Anterior cingulate cortex (tissue), 58 donors: ENCODE measurements at places on chromosomes 2 and 18.

- DNase-seq, result no peak
These were observed 515.5 kb upstream of the MYT1L start for GRCh38 chr2:2846332-2847208.

- DNase-seq, result no peak
These were observed 14.5 kb downstream of the SLC40A1 start for GRCh38 chr2:189566046-189566445.

GRCh38 chr18:71045331-71046065 is 756.7 kb downstream of the SOCS6 start:
- no peak for DNase-seq

GRCh38 chr2:10378189-10378588 is 69.9 kb downstream of the ODC1 start:
- no peak for DNase-seq

DNA sequence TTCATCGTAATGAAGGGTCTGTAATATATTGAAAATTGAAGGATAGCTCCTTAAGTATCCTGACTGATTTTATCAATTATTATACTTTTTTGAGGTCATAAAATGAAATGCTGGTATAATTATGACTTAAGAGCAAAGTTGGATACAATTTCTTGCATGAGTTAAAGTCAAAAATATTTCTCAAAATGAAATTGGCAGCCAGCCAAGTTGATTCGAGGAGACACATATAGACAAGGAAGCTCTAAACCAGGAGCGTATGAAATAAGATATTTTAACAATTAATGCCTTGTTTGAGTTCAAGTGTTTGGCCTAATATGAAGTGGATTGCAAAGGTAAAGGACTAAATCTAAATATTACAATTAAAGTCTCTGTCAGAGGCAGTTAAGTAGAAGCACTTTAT is 260.4 kb upstream of the DSEL start:
- no peak for DNase-seq

DNA sequence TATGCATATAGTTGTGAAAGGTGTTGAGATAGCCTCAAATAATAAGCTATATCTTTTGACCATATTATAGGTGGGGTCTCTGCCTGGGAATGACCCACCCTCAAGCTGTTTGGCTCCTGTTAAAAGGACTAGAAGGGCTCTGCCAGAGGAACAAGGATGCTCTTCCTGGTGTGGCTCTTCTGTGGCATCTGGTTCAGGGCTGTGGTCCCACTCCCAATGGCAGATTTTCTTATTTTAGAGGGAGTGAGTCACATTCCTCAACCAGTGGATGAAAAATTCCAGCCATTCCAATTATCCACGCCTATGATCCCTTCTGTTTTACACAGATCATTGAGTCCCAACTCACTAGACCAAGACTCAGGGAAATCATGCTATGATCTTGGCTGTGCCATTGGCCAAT is 119.9 kb downstream of the PARD3B start:
- no peak for DNase-seq

- no peak for DNase-seq
These were observed 3.8 kb upstream of the SALL3 start for GRCh38 chr18:78975699-78976335.

GRCh38 chr2:127066942-127067341 is 40.0 kb downstream of the BIN1 start:
- no peak for DNase-seq

DNA sequence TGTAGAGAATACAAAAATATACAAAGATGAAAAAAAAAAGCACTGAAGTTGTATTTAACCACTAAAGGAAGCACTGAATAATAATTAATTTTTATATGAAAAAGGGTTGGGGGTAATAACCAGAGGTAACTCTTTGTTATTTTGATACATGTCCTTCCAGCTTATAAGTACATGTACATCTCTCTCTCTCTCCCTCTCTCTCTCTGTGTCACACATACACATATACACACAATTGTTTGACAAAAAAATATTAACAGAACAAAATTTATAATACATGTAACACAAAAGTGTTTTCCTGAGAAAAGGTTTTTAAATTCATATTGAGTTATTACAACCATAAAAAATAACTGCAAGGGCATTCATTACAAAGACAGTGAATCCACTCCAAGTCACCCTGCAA is 4.6 kb downstream of the WIPF1 start:
- no peak for DNase-seq

- no peak for DNase-seq
These were observed 90.3 kb upstream of the RAB27B start for GRCh38 chr18:54737986-54738385.

GRCh38 chr2:127674241-127675209 is 805 bp downstream of the LIMS2 start:
- DNase-seq, result no peak

- no peak for DNase-seq
These were observed 73.3 kb downstream of the NDUFA10 start for GRCh38 chr2:239951825-239952224.

GRCh38 chr2:214393796-214394195 is 17.1 kb upstream of the VWC2L start:
- DNase-seq, result no peak

DNA sequence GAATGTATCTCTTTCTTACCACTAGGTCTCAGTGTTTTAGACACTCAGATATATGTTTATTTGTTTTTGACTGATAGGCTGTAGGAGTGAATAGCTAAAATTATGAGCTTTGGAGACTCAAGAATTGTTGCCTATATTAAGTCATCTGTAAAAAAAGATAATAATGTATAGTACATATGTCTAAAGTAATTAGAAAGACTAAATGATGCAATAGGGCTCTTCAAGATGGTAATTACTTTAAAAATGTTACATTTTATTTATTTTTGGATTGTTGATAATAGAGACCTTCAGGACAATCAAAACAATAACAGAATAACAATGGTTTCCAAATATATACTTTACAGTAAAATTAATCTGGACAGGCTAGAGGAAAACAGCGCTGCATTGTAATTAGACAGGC is 19.9 kb upstream of the SCN7A start:
- DNase-seq, result no peak

- no peak for DNase-seq
These were observed 83.7 kb downstream of the TCF7L1 start for GRCh38 chr2:85216927-85217326.

DNA sequence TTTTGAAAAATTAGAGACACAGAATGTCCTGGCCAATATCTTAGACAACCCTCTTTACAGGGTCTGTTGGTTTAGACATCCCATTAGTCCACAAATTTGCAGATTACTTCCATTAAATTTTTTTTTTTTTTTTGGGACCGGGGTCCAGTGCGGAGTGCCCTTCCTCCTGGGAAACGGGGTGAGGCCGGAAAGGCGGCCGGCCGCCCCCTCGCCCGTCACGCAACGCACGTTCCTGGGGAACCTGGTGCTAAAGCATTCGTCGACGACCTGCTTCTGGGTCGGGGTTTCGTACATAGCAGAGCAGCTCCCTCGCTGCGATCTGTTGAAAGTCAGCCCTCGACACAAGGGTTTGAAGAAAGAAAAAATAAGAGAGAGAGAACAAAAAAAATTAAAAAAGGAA is 21.5 kb upstream of the RBFA start:
- no peak for DNase-seq

DNA sequence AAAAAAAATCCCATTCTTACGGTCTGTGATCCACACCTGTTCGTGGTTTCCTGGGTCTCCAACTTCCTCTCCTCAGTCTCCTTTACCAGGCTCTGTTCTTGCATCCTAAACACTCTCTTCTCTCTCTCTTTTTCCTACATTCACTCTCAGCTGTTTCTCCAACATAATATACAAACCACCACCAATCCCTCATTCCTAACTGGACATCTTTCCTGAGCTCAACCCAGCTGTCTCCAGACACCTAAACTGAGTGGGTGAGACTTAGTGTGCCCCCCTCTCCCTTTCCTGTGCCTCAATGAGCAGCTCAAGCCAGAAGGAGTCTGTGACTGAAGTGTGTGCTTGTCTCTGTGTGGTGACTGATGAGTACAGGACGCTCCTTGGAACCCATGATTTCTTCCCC is 59.4 kb downstream of the LIPG start:
- DNase-seq, result no peak

DNA sequence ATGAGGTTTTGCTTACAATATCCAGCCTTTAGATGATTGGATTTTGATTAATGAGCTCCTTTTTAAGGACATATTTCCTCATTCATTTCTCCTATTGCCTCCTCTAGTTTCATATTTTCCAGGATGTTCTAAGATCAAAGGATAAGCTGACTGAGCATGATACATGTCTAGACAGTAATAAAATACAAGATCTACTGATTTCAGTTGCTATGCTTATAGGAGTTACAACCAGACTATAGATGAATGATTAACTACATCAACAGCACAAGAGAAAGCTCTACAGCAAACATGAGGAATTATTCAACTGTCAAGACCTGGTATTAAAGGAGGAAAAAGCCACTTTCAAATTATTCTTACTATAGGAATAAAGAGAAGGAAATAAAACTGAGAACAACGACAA is 85.0 kb upstream of the LINC00305 start:
- DNase-seq, result no peak

DNA sequence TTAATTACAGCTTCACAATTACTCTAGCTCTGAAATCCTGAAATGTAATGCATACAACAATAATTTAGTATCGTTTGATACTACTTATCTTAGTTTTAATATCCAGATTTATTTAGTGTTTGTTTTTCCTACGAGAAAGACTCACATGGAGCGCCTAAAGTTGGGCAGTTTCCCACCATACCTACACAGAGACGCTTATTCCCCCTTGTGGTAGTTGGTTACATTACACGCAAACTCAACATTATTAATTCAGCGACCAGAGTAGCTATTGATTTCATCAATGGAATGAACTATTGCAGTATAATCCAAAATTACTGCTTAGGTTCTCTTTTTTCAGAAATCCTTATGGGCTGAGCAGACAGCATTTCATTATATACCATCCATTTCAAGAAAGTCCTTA is 164.0 kb upstream of the REG3G start:
- DNase-seq, result no peak

DNA sequence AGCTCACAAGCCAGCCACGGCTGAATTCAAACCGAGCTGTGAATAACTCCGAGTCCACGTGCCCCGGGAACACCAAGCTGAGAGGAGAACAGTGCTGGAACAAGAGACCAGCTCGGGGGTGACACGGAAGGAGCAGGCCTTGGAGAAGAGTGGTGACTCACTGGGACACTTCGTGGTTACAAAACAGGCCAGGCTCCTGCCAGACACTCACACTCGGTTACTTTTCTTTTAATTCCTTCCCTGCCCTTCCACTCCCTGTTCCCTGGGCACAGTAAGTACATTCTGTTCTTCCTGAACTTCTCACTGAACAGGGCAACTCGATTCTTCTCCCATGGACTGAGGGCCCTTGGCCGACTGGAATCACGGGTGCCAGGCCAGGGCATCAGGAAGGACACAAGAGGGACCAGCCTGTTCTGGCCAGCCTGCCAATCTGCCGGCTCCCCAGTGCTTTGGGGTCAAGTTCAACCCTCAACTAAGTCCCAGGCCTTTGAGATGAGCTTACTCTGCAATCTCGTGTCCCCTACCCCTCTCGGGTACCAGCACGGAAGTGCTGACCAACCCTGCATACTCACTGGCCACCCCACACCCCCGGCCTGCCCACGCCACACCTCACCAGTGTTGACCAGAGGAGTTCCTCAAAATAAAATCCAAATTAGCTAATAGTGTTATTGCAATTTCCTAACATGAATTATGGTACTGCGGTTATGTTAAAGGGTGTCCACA is 87.5 kb downstream of the TFCP2L1 start:
- DNase-seq, result peak; percentile 49

- no peak for DNase-seq
These were observed 27.5 kb upstream of the FOSL2 start for GRCh38 chr2:28365158-28365557.

- DNase-seq, result no peak
These were observed 24.3 kb downstream of the RHOB start for GRCh38 chr2:20471148-20471547.

GRCh38 chr2:1841461-1841860 is 97.1 kb upstream of the PXDN start:
- no peak for DNase-seq

DNA sequence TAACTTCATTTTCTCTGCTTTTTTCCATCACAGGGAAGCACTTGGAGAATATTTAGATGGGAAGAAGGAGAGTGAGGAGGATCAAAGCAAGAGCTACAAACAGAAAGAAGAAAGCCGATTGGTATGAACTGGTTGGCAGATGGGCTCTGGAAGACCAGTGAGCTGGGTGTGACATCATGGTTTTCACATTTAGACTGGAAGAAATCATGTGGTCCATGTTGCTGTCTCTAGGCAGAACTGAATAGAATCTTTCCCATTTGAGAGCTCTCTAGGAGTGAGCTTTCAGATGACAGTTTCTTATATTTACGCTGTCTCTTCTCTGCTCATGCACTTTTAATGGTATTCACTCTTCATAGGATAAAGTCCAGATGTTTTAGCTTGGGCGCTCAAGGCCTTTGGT is 12.6 kb downstream of the DRC1 start:
- DNase-seq, result no peak

- no peak for DNase-seq
These were observed 112.5 kb downstream of the MGAT5 start for GRCh38 chr2:134366359-134366758.

GRCh38 chr2:128817171-128817570 is 498.5 kb upstream of the HS6ST1 start:
- no peak for DNase-seq

- no peak for DNase-seq
These were observed 282.5 kb upstream of the CWC22 start for GRCh38 chr2:180289627-180290026.

DNA sequence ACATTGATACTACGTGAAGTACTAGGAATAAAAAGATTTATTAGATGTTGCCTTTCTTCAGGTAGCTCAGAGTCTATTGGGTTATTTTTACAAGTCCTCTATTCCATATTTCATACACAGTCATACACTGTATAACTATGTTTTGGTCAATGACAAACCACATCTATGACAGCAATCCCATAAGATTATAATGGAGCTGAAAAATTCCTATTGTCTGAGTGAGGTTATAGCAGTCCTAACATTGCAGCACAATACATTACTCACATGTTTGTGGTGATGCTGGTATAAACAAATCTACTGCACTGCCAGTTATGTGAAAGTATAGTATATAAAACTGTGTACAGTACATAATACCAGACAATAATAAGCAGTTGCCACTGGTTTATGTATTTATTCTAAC is 595.1 kb downstream of the MBD2 start:
- DNase-seq, result no peak

GRCh38 chr2:85763831-85764230 is 10.0 kb downstream of the ATOH8 start:
- DNase-seq, result no peak

GRCh38 chr2:234136461-234136860 is 86.0 kb downstream of the SPP2 start:
- DNase-seq, result no peak

DNA sequence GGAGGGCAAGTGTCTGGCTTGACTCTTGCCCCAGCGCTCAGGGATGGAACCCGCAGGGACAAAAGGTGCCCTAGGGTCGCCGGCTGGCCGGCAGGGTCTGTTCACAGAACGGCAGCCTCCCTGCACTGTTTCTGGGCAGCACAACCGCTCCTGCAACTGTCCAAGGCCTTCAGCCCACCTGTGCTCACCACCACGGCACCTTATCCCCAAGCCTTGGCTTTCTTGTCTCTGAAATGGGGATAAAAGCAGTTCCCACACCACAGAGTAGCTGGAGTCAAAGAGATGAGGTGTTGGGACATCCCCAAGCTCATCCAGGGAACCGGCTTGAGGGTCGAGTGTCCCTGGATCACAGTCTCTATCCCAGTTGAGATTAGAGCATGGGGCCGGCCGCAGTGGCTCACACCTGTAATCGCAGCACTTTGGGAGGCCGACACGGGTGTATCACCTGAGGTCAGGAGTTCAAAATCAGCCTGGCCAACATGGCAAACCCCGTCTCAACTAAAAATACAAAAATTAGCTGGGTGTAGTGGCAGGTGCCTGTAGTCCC is 4.7 kb downstream of the SNORC start:
- no peak for DNase-seq

- no peak for DNase-seq
These were observed 4.7 kb upstream of the STAMBP start for GRCh38 chr2:73823916-73824523.
